ENCODE measurements at places on chromosomes 7 and 10.

DNA sequence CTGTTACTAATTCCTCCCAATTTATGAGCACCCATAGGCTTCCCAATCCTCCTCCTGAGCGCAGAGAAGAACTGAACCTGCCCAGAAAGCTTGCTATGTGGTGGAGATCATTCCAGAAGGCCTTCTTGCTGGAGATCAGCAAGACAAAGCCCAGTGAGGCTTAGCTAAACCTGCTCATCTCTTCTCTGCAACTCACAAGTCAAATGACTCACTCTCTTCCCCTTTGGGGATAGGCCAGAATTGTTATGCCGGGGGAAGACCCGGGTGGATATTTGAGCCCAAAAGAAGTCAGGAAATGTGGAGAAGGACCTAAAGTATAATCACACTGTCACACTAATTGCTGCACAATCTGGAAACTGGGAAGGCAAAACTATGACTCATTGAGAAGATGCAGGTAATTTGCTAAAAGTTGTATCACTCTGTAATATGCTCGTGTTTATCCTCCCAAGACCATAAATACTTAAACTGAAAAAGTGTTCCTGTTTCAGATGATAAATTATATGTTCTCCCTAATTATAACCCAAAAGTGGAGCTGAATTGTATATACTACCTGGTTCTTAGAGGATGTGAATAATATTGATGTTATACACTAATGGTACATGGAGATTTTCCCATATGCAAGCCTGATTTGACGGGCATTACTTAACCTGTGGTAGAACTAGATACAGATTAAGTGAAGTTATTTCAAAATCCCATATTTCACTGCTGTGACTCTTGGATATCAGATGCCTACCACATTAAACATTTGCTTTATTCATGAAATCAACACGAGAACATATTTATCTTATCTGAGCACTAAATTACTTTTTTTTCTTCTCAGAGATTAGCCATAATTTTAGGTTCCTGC, 6.4 kb downstream of the NEBL start:
- DNase-seq, result no peak

GRCh38 chr7:41436139-41436538, 266.8 kb downstream of the INHBA start:
- DNase-seq, result no peak

DNA sequence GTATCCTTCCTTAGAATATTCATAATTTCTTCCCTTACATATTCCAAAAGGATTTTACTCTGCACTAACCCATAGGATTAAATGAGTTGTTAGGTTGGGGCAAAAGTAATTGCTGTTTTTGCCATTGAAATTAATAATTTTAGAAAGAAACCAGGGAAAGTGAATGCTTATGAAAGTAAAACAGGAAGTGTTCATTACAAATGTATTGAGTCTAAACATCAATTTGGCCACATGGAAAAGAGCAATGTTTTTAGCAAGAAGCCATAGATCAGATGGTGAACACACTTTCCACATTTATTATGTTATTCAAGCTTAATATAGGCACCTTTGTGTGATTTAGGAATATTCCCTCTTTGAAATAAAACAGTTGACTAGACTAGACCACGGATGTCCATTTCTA, 102.9 kb downstream of the SUGCT start:
- DNase-seq, result no peak

DNA sequence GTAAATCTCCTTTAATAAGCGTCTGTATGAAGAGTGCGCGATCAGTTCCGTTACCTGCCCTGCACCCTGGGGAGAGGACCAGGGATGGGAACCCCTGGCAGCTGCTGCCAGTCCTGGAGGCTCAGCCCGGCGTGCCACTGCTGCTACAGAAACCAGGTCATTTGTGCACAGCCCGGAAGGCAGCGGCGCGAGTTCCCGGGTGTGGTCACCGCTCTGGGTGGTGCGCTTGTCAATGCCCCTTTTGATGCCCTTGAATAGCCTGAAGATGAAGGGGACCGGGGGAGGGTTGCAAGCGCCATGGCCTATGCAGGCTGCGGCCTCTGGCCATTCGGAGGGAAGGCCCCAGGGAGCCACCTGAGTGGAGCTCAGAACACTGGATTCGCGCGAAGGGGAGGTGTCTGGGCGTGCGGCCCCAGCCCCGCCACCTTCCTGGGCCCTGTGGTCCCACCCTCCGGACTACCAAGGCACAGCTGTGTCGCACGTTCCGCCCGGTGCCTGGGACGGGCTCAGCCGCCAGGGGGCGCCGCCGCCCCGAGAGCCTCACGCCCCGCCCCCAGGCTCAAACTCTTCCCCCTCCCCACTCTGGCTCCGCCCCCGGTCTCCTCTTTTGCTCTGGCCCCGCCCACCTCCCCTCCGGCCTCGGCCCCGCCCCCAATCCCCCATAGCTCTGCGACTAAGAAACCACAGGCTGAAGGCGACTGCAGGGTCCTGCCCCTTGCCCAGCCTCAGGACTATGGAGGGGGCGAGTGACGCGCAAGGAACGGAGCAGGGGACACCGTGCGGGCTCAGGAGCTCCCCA, 16.5 kb downstream of the AP5Z1 start:
- DNase-seq, result peak; percentile 93

- DNase-seq, result no peak
These were observed 9.4 kb downstream of the GATA3 start for GRCh38 chr10:8063935-8064334.

DNA sequence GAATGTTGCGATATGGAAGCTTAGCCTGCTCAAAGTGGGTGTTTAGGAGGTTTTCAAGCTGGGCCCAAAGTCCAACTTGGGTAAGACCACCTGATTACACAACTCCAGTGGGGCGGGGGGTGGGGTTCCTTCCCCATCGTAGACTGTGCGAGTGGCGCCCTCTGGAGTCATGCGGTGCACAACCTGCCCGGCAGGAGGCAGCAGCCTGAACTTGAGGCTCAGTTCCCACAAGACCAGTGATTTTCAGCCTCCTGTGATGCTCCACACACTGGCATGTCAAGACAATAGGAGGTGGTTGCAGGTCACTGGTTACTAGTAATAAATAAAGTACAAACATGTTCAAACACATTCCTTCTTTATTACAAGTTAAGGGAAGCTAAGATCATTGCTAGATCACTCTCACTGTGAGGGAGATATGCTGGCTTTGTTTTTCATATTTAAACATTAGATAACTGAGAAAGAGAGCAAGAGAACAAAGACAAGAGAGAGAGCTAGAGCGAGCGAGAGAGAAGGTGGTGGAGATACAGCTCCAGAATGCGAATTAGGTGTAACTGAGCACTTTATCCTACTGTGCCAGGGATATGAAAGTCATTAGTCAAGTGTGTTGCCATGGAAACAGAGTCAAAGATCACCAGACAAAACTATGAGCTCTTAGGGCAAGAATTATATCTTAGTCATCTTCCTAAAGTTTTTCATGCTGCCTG, 97.4 kb upstream of the BMPER start:
- DNase-seq, result peak; percentile 25

- no peak for DNase-seq
These were observed 24.6 kb upstream of the GTPBP4 start for GRCh38 chr10:963655-964054.

DNA sequence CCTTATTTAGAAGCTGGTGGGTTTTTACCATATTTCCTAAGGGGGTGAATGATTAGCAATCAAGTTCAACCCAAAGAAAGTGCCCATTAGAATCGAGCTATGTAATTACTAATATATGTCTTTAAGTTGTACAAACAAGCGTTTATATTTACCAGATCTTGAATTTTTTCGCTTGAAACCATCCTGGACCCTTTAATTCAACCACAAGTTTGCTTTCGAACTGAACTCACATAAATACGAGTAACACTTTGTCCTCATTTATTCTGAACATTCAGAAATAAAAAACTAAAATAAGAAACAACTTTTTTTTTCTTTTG, 1.5 kb downstream of the SRI start:
- no peak for DNase-seq

- DNase-seq, result no peak
These were observed 469 bp downstream of the MSS51 start for GRCh38 chr10:73432646-73433537.

DNA sequence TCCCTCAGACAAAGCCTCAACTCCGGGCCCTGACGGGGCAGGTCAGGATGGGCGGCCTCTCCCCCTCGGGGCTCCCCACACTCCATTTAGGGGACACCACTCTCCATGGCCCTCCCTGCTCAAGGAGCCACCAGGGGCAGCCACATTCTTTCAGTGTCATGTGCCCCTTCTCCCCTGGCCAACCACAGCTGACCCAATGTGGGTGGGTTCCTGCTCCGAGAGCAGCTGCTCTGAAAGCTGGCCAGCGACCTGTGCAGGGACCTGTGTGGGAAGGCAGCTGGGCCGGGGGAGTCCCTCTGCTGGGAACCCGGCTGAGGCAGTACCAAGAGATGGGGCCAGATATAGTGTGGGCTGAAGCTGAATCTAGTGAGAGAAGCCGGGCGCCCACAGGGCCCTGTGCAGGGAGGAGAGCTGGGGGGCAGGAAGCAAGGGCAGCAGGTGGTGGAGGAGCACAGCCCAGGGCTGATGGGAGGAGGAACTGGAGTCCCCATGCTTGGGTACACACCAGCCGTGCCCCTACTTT, 40.6 kb upstream of the NPFFR1 start:
- DNase-seq, result peak; percentile 40

DNA sequence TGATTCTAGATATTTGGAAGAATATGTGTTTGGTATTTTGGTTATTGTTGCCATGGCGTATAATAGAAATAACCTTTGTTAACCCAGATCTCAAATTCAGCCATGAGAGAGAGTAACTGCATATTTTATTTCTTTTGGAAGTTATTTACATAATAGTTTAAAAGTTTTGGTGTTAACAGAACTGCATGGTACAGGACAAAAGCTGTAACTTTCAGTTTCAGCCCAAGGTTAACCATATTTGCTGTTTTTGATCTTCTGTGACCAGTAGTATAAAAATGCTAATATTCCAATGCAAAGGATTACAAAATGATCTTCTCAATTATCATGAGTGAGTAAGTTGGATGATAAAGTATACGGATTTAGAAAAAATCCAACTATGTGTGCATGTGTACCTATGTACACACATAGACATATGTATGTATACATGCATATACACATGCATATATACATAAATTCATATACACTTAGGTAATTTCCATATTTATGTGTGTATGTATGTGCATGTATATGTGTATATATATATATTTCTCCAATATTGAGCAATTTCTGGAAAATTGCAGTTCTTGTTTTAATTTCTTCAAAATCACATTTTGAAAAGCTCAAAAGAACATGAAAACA, 38.0 kb upstream of the PIP4K2A start:
- no peak for DNase-seq

DNA sequence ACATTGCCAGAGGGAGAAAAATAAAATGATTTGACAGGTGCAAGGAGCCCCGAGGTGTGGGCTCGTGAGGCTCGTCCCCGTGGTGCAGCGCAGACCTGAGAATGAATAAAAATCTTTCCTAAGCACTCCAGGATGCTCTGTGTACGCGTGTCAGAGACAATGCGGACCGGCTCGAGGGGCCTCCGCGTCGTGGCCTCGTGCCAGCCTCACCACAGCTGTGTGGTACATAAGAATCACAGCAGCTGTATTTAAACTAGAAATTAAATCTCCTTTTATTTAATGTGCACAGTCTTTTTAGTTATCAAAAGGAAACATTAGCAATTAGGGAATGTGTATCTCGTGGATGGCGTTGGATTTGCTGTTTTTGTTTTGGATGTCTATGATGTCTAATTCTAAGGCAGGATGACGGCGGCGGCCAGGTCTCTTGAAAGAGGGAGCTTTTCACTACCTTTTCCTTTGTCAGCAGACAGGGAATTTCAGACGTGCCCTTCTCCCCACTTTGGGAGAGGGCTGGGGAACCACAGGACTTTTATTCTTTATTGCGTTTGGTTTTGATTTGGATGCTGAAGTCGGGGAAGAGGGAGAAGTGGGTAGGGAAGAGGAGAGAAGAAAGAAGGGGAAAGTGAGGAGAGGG, 365.3 kb upstream of the SHH start:
- DNase-seq, result no peak

- DNase-seq, result no peak
These were observed 107.5 kb downstream of the CCDC71L start for GRCh38 chr7:106553446-106553836.

GRCh38 chr7:36276428-36277248, 113.0 kb upstream of the ANLN start:
- no peak for DNase-seq

DNA sequence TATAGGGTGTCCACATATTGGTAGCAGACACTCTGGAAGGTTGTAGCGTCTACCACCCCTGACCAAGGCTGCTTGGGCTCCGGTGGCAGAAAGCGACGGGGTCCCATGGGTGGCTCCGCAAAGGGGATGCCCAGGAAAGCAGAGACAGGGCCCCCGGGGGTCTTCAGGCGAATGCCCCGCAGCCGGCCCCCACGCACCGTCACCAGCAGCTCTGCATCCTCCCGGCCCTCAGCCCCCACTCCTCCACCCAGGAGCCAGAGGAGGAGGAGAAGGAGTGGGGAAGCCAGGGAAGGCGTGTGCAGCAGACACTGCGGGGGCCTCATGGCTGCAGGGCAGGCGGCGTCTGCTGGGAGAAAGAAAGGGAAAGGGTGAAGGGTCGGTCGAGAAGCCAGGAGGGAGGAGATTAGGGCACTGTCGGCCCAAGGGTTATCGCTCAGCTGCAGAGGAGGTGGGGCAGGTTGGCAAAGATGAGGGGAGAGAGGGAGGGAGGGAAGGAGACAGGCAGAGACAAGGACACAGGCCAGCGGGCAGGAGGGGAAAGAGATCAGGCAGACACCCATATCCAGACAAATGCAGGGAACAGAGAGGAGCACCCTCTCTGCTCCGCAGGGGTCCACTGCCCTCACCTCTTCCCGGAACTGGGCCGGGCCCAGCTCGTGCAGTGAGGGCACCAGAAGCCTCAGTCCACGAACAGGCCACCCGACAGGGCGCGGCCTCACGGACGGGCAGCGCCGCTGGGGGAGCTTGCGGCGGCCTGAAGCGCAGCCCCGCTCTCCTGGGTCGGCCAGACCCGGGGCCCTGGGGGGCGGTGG, 1.6 kb downstream of the ACHE start:
- peak; percentile 51 for DNase-seq

DNA sequence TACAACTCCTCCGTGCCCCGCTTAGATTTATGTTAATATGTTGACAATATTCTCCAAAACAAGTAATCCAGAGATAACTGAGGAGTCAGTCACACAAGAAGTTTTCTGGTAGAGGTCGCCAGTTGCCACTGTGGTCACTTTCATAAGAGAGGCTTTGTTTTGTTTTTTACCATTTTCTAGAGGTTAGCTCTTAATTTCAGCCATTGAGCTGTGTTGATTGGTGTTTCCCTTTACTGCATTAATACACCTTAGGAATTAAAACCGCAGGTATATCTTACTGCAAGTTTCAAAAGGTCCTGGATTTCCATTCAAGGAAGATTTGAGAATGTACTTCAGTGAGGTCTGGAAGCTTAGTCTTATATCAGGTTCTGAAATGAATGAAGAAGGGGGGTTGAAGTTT, 3.5 kb downstream of the BMI1 start:
- no peak for DNase-seq

- DNase-seq, result no peak
These were observed 109.2 kb upstream of the KDM7A start for GRCh38 chr7:140285938-140286337.

Measured in neural progenitor cell (in vitro differentiated cells).